ENCODE measurements at places on chromosomes 12 and 14. TPM values are rescaled to one million over a fixed set of nuclear protein-coding genes. Genes with fewer than 3 reads are reported as not detected.

DNA sequence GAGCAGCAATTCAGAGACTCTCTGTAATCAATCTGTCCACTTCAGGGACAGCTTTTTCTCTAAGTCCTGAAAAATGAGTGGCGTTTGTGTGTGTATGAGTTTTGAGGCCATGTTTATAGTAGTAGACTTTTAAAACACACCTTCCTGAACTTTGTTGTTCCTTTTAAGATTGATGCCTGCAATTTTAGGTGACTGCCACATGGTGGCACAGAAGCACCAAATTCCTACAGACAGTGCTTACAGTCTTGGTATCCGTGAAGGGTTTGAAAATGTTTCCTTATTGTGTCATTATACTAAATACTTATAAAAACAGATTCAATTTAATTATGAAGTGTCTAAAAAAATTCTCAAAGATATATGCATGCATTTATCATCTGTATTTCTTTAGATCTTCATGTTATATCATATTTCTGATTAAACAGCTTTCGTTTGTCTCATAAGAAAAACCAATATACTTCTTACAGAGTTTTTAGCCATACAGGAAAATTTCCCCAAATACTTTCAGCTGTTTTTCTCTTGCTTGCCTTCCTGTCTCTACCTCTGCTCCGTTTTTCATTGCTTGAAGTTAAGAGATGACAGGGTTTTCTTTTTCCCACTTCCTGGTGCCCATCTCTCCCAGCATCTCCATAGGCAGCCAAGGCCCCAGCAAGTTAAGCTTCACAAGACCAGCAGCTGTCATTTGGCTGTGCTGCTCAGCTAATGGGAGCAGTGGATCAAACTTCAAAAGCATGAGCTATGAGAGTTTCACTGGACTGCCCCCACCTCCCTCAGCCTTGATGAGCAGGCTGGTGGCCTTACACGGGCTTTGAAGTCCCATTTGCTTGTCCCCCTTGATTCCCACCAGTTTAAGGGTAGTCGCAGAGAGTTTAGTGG, 259.6 kb downstream of the AKAP6 start:
- DNase-seq, result no peak

DNA sequence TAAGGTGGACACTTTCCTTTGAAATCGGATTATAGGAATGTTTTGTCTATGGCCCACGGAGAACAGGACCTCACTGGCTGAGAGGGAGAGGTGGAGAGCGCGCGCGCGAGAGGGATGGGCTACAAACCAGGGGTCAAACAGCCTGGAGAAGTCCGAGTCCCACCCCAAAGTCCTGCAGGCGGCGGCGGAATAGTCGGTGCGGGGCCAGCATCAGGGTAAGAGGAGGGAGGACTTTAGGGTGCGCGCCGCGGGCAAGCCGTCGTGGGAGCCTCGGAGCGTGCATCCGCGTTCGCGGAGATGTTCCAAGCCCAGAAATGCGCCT, 3.3 kb upstream of the HOXC8 start:
- no peak for DNase-seq

DNA sequence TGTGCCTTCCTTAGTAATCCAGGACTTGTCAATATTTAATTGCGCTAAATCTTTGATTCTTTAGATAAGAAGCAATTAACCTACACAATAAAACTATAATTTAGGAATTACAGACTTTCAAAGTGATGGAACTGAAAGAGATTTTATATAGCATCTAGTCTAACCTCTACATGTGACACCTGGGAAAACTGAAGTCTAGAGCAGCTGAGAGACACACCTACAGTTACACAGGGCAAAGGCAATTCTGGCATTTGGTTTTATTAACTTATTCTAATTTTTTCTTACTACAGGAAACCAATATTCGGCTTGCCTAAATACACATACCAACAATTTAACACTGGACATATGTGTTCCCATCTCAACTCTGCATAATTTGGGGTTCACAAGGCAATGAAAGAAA, 196.5 kb downstream of the STXBP6 start:
- no peak for DNase-seq

The OR4E2 gene
- not detected for total RNA-seq

DNA sequence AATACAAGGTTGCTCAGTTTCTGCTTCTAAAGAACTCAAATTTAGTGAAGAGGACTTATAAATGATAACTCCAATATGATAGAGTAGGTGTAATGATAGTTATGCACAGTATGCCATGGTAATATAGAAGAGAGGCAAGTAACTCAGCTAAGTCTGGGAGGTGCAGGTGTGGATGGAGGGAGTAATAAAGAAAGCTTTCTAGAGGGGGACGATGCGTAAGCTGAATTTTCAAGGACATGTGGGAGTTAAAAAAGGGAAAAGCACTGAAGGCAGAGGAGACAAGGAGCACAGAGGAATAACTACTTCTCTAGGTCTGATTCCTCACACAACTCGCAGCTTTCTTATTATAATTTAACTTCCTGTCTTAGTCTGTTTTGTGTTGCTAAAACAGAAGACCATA, 49.1 kb upstream of the ZDHHC17 start:
- no peak for DNase-seq
